ENCODE measurements at places on chromosomes 13 and 19. TPM values are rescaled to one million over a fixed set of nuclear protein-coding genes. Genes with fewer than 3 reads are reported as not detected.

Gene PPP6R1
- total RNA-seq = 44.2 TPM

Gene NLRP4
- total RNA-seq = not detected

Gene FAM83E
- not detected for total RNA-seq

Gene ZNF526
- total RNA-seq = 15.7 TPM

Gene IFNL1
- total RNA-seq = not detected

Gene CALR3
- total RNA-seq = not detected

Gene DIAPH3
- total RNA-seq = 19.9 TPM
